MG63 (cell line): ENCODE measurements at places on chromosomes 6 and 20. TPM values are rescaled to one million over a fixed set of nuclear protein-coding genes. Genes with fewer than 3 reads are reported as not detected.

The ID1 gene
- 363 and 396 TPM in 2 replicates for total RNA-seq

DNA sequence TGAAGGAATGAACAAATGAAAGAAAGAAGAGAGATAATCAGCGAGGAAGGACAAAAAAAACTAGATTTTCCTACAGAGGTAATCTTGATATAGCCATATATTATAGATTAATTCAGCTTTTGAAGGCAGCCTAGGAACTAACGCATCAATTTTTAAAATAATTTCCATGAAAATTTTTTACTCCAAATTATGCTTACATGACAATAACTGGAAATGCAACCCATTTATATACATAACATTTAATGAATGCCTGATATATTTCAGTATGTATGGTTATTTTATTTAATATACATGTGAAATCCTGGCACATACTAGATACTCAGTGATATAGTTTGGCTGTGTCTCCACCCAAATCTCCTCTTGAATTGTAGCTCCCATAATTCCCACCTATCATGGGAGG is 157.6 kb downstream of the LAMP5 start:
- DNase-seq, result no peak

- DNase-seq, result no peak
Observed at GRCh38 chr20:34680586-34681175, 3.8 kb upstream of the PIGU start.

GRCh38 chr6:170345662-170346061 is 39.1 kb downstream of the FAM120B start:
- no peak for DNase-seq

DNA sequence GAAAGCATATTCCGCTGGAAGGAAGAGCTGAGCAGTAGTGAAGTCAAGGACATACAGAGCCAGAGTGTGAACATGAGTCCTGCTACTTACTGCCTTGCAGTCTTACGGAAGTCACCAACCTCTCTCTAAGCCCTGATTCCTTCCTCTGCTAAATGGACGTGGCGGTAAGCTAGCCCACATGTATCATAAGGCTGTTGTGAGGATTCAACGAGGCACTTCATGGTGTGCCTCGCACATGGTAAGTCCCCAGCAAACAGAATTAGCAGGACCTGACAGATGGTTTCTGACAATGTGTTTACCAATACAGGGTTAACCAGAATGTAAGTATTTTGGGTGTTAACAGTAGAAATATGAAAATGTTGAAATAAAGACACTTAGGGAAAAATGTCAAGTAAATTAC is 93.2 kb downstream of the IRF4 start:
- no peak for DNase-seq
